ENCODE measurements at places on chromosomes 7 and 10.

- no peak for ATAC-seq
Measured at GRCh38 chr7:88866265-88866863, 70.8 kb upstream of the TEX47 start.

- no peak for ATAC-seq
Measured at GRCh38 chr10:693506-693905, 4.0 kb upstream of the DIP2C start.

- peak; percentile 50 for ATAC-seq
Measured at GRCh38 chr10:64396105-64396708, 875.0 kb downstream of the REEP3 start.

GRCh38 chr10:111545861-111546605, 469.2 kb downstream of the ADRA2A start:
- ATAC-seq: no peak

DNA sequence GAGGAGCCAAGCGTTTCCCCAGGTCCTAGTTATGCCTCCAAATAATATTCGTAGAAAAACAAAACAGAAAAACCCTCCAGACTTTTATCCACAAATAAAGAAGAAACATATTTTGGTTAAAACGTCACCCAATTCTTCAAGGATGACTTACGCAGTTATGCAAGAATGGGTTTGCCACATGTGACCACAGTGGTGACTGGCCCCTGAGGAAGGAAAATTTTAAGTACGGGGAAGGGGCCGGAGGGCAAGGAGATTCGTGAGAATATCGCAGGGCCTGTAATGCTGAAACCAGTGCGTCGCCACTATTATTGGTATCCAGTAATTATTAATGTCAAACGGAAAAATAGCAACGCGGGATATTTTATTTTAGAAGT, 537 bp upstream of the MRPS24 start:
- peak; percentile 41 for ATAC-seq

DNA sequence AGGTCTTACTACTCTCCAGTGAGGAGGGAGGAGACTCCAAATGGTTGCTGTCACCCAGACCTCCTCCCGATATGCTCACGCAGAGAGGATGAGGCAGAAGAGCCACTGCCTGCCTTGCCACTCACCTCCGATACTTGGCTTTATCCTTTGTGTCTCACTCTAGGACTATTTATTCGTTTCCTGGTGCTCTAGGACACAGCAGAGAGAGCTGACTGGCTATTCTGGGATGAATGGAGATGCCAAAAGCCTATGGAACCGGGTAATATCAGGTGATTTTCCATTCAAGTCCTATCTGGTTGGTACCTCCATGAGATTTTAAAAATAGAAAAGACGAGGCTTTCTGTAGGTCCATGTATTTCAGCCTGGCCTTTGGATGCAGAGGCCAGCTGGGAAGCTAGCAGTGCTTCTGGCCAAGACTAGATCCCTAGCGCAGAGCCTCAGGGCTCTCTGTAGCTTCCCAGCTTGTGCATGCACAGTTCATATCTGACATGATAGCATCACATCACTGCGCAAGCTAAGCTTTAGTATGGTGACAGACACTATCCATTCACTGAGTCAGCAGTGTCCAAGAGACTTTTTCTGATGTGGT, 239.0 kb upstream of the ANKRD30A start:
- no peak for ATAC-seq

- ATAC-seq: no peak
Measured at GRCh38 chr7:77205706-77206105, 6.1 kb upstream of the FGL2 start.

- ATAC-seq: no peak
Measured at GRCh38 chr10:43801140-43801539, 152.5 kb upstream of the ZNF32 start.
